ENCODE measurements at places on chromosomes 5 and 9. TPM values are rescaled to one million over a fixed set of nuclear protein-coding genes. Genes with fewer than 3 reads are reported as not detected.

BTNL8 gene
- total RNA-seq, result not detected

HTR1A gene
- total RNA-seq, result not detected

SLIT3 gene
- total RNA-seq, result 0.66 TPM

ZER1 gene
- 35.0 TPM for total RNA-seq

ALDH7A1 gene
- total RNA-seq, result 18.6 TPM

SLC34A3 gene
- total RNA-seq, result not detected

TNC gene
- total RNA-seq, result 326 TPM
